NAMALWA (cell line): ENCODE measurements at places on chromosomes 3 and 15.
A peak's percentile ranks its signal among the peaks of the same experiment; 100 is the strongest.

DNA sequence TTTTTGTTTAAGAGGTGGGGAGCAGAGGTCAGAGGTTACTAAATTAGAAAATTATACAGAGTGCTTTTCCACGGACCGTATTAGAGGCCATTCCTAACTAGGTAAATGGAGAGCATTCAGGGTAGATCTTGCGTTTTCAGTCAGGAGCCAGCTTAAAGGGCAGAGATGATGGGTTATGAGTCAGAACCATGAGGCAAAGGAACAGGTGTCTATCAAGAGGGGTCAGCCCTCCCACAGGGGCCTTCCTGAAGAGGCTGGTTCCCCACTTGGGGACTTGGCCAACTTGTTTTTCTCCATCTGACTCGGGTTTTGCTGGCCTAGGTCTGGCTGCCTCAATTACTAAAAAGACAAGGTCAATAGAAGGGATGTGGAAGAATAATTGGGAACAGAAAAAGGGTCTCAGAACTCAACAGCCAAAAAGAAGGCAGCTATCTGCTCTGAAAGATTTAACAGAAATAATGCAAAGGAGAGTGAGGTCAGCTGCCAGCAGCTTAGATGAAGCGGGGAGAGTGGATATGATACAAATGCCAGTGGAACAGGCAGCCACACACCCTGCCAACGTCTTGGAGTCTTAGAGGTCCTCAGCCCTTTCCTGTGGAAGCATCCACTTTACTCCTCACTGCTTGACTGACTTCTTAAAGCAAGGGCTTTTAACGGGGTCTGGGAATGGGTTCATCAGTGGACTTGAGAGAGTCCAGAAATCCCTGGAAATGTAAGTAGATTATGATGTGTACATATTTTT lies 17.6 kb downstream of the MTMR14 start:
- no peak for DNase-seq

- DNase-seq = no peak
These were observed 14.9 kb upstream of the MAGI1 start for GRCh38 chr3:66053550-66054094.

- DNase-seq = no peak
These were observed 27.8 kb downstream of the CFAP161 start for GRCh38 chr15:81161851-81162250.

GRCh38 chr3:194422188-194422587 lies 23.1 kb upstream of the GP5 start:
- no peak for DNase-seq

DNA sequence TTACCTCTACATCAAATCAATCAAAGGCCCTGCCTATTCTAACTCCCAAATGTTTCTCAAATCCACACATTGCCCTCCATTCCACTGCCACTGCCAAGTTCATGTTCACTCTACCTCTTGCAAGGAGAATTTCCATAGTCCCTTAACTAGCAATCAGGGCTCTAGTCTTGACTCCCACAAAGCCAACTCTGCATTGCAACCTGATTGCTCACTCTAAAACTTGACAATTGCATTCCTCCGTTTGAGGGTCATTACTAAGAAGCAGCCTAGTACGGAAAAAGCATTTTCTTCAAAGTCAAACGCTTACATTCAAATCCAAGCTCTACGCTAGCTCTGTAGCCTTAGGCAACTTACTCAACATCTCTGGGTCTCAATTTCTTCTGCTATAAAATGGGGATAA lies 1.2 kb downstream of the CPA3 start:
- no peak for DNase-seq

GRCh38 chr15:28023422-28023821 lies 75.7 kb downstream of the OCA2 start:
- DNase-seq = no peak

GRCh38 chr3:50297896-50298725 lies 1.1 kb downstream of the HYAL3 start:
- DNase-seq = no peak

- DNase-seq = no peak
These were observed 282.5 kb downstream of the RPLP1 start for GRCh38 chr15:69735121-69735520.

- DNase-seq = no peak
These were observed 49.5 kb downstream of the ARRDC4 start for GRCh38 chr15:98009971-98010370.

GRCh38 chr15:101406526-101407195 lies 82.8 kb downstream of the PCSK6 start:
- DNase-seq = no peak

DNA sequence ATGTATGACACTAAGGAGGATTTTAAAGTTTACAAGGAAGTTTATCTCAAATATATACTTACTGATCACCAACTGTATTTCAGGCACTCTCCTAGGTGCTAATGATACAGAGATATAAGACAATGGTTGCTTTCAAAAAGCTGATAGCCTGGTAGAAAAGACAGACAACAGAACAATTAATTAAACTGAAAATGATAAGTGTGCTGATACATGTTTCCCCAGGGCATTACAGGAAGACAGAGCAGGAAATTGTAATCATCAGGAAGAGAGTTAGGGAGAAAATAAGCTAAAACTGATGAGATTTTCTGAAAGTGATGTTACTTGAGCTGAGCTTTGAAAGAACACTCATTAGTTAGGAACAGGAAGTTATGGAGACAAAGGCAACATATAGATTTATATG lies 229.7 kb downstream of the RSRC1 start:
- no peak for DNase-seq

- no peak for DNase-seq
These were observed 3.6 kb upstream of the PRRT3 start for GRCh38 chr3:9955611-9956352.

DNA sequence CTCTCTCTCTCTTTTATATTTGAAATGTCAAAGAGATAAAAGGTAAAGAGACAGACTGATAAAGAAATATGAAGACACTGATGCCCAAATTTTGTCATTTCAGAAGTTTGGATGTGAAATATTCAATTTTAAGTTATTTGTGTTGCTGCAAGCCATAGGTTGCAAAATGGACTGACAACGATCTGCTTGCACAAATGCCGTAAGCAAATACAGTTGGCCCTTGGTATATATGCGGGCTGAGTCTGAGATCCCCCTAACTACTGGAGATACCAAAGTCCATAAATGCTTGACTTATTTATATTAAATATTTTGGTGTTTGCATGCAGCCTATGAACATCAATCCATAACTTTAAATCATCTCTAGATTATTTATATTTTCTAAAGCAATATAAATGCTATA lies 1459.1 kb upstream of the ALCAM start:
- no peak for DNase-seq

- DNase-seq = no peak
These were observed 71.1 kb upstream of the SLC24A5 start for GRCh38 chr15:48049736-48050135.

DNA sequence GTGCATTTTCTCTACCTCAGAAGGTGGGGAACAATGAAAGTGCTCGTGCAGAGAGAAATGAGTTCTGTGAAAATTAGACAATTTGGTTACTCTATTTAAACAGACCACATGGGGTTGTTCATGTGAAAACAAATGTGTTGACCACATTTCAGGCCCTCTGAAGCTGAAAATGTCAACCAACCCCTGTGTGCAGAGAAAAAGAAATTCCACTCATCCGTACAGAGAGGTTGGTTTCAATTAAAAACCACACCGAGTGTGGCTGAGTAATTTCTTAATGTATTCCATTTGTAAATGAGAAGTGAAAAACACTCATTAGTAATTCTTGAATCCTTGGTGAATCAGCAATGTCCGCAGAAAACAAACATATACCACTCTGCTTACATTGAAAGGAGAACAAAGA lies 46.9 kb upstream of the SLC7A14 start:
- DNase-seq = peak; percentile 52

GRCh38 chr3:146050691-146051090 lies 110.3 kb downstream of the PLOD2 start:
- DNase-seq = no peak

- DNase-seq = no peak
These were observed 54.4 kb downstream of the ERC2 start for GRCh38 chr3:56413911-56414310.

DNA sequence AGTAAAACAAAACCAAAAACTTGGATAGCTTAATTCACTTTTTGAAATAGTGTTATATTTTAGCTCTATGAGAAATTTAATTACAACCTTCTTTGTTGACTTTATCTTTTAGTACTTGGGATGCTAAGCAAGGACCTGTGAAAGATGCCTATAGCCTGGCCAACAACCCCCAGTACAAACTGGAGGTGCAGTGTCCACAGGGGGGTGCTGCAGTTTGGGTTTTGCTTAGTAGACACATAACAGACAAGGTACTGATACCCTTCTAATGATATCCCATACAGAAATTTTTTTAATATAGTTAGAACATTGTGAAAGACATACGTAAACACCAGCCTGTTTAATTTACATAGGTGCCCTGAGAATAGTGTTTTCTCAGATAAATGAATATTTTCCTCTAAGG lies 35.3 kb downstream of the CAPN7 start:
- DNase-seq = peak; percentile 62

- no peak for DNase-seq
These were observed 4.0 kb upstream of the AQR start for GRCh38 chr15:34973512-34973911.

GRCh38 chr15:35458176-35458856 lies 87.6 kb downstream of the DPH6 start:
- no peak for DNase-seq

- no peak for DNase-seq
These were observed 365 bp downstream of the ZBED2 start for GRCh38 chr3:111594781-111595180.

GRCh38 chr3:138025553-138025952 lies 15.6 kb downstream of the CLDN18 start:
- no peak for DNase-seq

GRCh38 chr15:70266412-70267121 lies 168.8 kb upstream of the TLE3 start:
- DNase-seq = no peak

- no peak for DNase-seq
These were observed 725 bp downstream of the TLE3 start for GRCh38 chr15:70097063-70097320.

DNA sequence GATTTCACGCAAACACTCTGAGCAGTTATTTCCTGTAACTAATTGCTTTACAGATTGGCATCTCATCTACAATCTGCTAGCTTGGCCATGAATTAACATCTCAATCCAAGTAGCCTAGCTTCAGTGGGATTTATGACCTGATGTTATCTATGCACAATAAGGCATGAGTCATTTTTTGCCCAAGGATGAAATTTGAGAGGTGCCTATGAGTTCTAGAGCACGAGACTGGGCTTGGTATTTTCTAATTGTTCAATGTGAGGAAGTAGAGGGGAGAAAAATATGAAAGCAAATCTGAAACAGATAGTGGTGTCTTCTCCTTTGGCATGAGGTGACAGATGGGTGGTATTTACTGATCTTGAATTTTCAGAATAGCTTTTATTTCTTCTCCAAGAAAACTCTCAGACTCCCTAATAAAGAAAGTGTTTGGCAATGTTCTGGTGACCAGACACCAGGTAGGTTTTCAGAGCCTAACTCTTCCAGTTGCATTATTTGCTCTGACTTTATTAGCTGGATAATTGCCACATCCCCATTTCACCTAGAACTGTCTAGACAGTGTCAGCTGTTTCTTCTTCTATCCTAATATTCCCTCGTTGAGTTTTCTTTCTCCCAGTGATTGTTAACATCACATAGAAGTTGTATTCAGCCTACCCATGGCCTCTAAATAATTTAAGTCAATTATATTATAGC lies 301.0 kb upstream of the UMPS start:
- no peak for DNase-seq

- DNase-seq = no peak
These were observed 24.1 kb downstream of the DUT start for GRCh38 chr15:48355377-48355776.

DNA sequence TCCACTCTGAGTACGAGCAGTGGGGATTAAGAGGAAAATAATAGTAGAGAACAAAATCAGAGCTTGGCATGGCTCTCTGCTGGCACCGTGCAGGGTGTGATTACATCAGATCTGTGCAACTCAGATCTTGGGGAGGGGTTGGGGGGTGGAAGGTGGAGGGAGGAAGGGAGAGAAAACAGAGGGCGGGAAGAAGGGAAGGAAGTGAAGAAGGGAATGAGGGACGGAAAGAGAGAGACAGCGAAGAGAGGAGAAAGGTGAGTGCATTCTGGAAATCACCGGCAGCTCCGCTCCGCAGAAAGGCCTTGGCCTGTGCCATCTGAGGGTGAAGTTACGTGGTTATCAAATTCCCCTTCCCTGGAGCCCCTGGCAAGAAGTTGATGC lies 31.0 kb upstream of the ADAMTS17 start:
- DNase-seq = no peak

DNA sequence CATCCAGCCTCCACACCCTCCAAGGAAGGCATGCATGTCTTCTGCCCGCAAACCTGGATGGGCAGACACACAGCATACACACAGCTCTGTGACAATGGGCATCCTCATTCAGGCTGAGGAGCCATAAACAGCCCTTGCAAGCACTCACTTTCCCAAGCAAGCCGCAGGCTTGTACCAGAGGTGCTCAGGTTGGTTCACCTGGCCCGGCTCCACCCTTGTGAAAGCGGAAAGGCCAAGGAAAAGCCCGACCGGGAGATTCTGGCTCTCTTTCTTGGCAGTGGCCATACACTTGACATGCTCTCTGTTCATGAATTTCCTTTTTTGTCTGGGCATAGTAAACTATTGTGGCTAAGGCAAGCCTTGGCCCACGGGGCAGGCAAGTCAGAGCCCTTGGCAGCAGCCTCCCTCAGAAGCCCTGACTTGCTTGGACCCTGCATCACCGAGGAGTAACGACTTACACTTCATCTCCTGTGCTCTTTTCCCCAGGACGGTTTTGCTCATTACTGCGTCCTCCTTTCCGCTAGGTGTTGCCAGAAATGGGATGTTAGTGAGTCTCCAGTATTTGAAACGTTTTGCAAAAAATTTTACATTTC lies 74.6 kb upstream of the BNC1 start:
- DNase-seq = no peak

DNA sequence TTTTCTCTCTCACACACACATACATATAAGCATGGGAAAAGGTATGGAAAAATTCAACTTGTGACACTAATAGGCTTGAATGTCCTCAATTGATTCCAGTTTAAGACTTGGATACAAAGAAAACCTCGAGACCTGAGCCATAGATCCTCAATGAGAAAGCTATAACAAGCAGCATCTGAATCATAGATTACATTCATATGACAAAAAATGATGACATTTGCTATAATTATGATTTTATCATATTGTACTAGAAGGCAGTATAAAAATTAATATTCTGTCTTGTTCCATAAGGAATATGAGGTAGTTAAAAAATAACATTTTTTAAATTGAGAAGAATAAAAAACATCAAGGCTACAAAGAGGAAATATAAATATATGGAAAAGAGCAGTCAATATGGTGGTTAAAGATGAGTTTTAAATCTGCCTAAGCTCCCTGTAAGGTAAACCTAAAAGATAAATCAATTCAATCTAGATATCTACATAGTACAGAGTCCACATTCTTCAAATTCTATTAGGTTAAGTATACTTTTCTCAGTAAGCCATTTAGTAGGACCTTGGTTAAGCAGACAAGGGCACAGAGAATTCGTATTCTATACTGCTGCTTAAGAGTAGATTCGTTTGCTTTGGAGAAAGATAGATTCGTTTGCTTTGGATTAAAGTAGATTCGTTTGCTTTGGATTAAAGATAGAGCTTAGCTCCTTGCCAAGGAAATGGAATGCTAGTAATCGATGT lies 175.7 kb downstream of the STAG1 start:
- no peak for DNase-seq
